ENCODE measurements at places on chromosomes 2 and 18.

DNA sequence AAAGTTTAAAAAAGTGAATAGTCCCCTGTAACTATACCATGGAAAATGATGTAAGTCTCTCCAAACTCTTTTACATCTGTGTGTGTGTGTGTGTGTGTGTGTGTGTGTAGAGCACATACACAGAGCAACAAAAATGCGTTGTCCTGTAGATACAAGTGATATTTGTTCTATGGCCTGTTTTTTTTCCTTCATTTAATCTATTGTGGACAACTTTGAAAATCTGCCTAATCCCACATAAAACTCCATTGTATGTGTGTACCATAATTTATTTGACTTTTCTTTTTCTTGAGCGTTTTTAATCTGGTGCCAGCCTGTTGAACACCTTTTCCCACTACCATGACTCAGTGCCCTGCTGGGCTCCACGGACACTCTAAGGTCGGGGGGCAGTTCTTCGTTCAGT lies 52.3 kb upstream of the ELOA2 start:
- no peak for DNase-seq

GRCh38 chr2:38248255-38248654 lies 128.8 kb downstream of the ATL2 start:
- no peak for DNase-seq

GRCh38 chr2:60466161-60466702 lies 87.2 kb downstream of the BCL11A start:
- no peak for DNase-seq

- no peak for DNase-seq
Observed at GRCh38 chr2:105166688-105167087, 74.9 kb upstream of the GPR45 start.

- no peak for DNase-seq
Observed at GRCh38 chr2:64581777-64582539, 57.8 kb downstream of the AFTPH start.

Measured in muscle of back (tissue), 13 donors.